Putamen (tissue), 1 donor: ENCODE measurements at places on chromosomes 5 and 9.

- no peak for DNase-seq
Observed at GRCh38 chr9:92294297-92294676, 790 bp upstream of the IARS1 start.

GRCh38 chr5:146395193-146395592 is 51.9 kb upstream of the TCERG1 start:
- DNase-seq, result no peak

DNA sequence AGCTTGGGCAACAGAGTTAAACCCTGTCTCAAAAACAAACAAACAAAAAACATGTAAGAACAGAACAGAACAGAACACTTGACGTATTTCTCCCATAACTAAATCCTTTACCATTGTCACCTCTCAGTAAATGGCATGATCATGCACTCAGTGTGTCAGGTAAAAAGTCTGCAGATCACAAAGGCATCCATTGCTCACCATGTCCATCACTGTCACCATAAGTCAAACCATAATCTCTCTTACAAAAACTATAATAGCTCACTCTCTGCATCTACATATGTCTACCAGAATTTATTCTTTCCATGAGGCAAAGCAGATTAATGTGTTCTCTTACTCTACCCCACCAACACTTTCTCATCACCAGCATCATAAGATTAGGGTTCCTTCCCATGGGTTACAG is 387.5 kb downstream of the CDH12 start:
- no peak for DNase-seq

DNA sequence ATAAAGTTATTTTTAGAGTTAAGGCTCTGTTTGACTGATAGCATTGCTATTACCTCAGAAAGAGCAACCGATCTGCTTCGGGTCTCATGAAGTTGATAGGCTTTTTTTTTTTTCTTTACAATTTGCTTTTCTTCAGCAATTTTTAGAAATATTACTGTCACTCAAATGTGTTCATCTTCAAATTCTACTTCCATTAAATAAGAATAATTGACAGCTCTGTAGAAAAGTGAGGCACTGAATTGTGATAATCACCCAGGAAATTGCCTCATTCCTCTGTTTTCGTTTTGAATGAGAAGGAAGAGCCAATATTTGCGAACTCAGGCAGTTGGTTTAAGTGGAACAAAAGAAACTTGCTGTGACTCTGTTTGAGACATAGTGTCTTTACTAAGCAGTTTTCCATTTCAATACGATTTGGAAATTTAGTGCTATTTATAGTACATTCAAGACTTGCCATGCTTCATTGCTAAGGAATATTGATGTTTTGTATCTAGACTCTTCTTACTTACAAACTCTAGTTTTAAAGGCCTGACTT is 700.5 kb upstream of the CDH10 start:
- DNase-seq, result peak; percentile 7

DNA sequence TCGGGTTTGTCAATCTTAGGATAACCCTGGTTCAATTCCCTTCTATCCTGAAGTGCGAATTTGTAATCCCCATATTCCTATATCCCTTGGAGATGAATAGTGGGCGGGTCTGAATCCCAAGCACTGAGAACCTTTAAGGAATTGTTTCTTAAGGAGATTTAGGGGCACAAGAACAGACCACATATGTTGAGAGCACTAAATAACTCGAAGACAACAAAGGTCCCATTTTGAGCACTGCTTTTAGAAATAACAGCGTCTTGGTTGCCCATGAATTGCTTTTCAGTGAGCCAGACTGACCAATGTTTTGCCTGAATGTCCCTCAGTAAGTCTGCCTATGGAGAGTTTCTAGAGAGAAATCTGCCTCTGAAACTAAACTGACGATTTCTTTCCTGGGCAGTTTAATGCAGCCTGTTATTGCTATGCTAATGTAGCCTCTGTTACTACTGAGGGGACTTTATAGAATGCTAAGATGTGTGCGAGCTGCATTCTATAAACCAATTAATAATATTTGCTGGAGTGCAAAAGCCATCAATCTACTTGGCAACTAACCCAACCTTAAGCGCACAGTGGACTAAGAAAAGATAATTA is 445.0 kb upstream of the DMAC1 start:
- no peak for DNase-seq

- DNase-seq, result no peak
Observed at GRCh38 chr9:93090091-93090655, 5.8 kb upstream of the CARD19 start.

- DNase-seq, result no peak
Observed at GRCh38 chr5:139636207-139636792, 11.8 kb upstream of the CXXC5 start.

DNA sequence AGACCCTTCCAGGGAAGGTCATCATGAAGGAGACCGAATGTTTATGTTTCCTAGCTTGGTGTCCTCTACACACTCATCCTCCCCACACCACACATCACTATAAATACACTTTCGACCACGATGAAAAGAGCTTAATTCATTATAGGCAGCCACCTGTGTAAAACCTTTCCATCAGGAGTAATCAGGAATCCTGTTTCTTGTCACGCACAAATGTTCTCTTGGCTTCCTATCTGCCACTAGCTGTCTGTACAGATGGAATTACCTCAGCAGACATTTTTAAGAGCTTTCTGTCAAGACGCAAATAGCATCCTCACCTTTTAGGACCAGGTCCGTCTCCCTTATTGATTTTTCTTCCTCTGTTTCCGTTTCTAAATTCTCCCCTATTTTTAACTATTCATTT is 79.1 kb downstream of the CYFIP2 start:
- DNase-seq, result no peak

- DNase-seq, result no peak
Observed at GRCh38 chr5:14600846-14601245, 19.3 kb downstream of the OTULINL start.

- DNase-seq, result no peak
Observed at GRCh38 chr5:34831303-34831702, 7.7 kb upstream of the TTC23L start.

GRCh38 chr5:57324181-57324580 is 150.3 kb downstream of the GPBP1 start:
- DNase-seq, result no peak

- DNase-seq, result no peak
Observed at GRCh38 chr5:103744159-103744558, 181.6 kb upstream of the NUDT12 start.

DNA sequence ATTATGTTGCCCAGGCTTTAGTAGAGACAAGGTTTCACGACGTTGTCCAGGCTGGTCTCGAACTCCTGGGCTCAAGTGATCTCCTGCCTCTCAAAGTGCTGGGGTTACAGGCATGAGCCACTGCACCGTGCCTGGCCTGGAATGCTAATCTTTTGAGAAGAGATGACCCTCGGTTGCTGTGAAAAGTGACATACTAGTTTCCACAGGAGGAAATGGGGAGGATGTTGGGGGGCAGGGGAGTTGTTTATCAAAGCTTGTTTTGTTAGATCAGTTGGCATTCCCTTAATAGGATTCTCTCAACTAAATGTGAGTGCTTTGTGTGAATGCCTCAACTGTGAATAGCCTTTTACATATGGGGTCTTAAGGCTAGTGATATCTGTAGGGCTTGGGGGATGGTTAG is 16.4 kb upstream of the MATR3 start:
- peak; percentile 68 for DNase-seq

DNA sequence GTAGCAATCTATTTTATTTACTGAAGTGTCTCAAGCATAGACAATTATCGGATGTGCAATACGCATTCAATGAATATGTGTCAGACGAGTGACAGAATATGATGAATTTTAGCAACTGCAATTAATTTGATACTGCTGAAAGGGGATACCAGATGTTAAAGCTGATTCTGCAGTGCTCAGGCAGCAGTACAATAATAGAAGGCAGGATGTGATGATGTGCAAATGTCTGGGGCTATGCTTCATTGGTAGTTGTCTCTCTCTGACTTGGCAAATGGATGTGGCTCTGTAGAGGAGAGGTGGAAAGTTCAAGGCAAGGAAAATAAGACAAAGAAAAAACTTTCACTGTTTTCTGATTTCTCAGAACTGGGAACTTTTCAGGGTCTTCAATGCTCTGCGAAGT is 721.2 kb downstream of the CDH18 start:
- DNase-seq, result no peak

DNA sequence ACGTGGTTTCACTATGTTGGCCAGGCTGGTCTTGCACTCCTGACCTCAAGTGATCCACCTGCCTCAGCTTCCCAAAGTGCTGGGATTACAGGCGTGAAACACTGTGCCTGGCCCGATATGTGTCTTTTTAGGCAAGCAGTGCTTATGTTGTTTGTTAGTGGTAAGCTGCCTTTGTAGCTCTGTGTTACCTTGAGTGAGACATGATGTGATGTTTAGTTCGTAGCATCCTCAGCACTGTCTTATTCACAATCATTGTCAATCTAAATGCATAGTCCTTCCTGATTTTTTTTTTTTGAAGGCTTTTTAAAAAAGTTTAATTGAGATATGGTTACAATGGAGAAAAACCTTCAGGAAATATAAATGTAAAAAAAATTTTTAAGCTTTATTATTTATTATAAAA is 45.5 kb downstream of the EXOSC2 start:
- no peak for DNase-seq

- no peak for DNase-seq
Observed at GRCh38 chr5:130064484-130064883, 160.2 kb downstream of the CHSY3 start.

- no peak for DNase-seq
Observed at GRCh38 chr5:150176745-150177477, 10.3 kb downstream of the CDX1 start.

- DNase-seq, result no peak
Observed at GRCh38 chr5:107874795-107875194, 204.1 kb upstream of the EFNA5 start.

DNA sequence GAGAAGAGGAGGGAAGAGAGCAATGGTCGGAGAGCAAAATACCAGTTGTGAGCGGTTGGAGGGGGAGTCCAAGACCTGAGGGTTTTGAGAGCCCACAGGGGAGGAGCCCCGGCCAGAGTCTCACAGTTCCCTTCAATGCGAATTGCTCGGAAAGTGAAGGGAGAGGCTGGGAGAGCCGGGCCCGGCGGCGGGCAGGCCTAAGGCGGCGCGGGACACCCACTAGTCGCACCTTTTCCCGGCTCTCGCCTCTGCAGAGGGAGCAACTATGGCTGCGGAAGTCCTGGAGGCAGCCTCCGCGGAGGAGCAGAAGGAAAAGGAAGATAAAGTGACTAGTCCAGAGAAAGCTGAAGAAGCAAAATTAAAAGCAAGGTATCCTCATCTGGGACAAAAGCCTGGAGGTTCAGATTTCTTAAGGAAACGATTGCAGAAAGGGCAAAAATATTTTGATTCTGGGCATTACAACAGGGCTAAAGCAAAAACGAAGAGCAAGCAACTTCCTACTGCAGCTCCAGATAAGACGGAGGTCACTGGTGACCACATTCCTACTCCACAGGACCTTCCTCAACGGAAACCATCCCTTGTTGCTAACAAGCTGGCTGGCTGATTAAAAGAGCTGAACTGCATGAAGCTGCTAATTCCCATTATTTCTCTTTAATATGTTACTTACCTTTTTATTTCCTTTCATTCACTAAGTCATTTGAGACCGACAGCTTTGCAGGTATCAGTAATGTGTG is 6.5 kb upstream of the BTNL3 start:
- no peak for DNase-seq

DNA sequence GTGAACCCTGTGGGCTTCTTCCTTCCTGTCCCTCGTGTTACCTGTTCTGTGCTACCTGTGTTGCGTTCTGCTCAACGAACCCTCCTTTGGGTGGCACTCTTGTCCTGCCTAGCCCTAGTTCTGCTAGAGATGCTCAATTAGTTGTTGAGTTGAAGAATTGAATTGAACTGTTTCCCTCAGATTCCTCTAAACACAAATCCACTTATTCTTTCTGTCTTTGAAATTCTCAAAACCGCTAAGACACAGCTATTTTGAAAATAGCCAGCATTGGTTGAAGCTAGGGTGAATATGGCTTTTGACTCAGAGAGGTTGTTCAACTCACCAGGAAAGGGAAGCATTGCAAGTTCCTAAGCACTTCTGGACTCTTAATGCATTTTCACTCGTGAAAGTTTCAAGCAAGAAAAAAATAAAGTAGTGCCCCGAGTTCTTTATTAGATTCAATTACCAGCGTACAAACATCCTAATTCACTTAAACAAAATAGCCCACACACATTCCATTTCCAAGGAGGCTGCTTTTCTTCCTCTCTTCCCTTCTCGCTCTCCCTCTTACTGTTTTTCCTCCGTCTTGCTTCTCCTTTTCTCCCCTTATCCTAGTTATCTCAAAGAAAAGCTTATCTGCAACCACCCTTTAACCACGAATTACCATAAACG is 642 bp upstream of the ITGA1 start:
- no peak for DNase-seq

GRCh38 chr9:127938298-127938690 is 640 bp upstream of the DPM2 start:
- DNase-seq, result no peak

DNA sequence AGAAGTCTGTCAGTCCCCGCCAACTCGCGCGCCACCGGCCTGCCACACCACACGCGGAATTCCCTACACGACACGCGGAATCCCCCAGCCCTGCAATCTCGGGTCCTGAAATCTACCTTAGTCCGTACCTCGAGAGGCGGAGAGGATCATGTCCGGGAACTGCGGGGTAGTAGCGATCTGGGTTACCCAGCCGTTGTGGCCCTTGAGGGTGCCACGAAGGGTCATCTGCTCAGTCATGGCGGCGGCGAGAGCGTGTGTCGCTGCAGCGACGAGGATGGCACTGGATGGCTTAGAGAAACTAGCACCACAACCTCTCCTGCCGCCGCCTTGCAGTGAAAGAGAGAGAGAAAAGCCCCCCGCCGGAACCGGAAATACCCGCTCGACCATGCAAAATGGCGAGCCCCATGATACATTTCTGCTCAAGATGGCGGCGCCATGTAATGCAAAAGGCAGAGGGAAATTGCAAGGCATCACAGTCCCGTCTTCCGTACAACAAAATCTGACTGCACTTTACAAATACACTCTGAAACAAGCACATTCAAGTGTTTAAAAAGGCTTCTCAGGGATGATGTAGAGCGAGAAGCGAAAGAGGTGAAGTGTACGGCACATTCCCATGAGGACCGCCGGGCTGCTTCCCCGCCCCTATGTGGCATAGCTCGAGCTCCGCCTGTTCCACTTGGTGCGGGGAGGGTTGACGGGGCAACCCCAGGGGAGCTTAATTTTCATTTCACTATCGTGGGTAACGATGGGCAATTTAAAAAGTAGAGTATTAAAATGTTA is at the start of gene RACK1:
Gene RACK1 (minus strand): TSS at position 343 of the 780 bp plus-strand sequence. CDS start 106 bp downstream, at position 237.
- DNase-seq, result peak; percentile 93
